ENCODE measurements at places on chromosomes 5 and 9.

GRCh38 chr9:92680166-92681119 is 10.5 kb upstream of the IPPK start:
- DNase-seq = no peak

- no peak for DNase-seq
These were observed 45.6 kb upstream of the SLC30A5 start for GRCh38 chr5:69048230-69048629.

DNA sequence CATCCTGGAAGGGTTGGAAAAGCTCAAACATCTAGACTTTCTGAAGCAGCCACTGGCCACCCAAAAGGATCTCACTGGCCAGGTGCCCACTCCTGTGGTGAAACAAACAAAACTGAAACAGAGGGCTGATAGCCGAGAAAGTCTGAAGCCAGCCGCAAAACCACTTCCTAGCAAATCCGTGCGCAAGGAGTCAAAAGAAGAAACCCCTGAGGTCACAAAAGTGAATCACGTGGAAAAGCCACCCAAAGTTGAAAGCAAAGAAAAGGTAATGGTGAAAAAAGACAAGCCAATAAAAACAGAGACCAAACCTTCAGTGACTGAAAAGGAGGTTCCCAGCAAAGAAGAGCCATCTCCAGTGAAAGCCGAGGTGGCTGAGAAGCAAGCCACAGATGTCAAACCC is 87.6 kb downstream of the MAP1B start:
- DNase-seq = no peak

DNA sequence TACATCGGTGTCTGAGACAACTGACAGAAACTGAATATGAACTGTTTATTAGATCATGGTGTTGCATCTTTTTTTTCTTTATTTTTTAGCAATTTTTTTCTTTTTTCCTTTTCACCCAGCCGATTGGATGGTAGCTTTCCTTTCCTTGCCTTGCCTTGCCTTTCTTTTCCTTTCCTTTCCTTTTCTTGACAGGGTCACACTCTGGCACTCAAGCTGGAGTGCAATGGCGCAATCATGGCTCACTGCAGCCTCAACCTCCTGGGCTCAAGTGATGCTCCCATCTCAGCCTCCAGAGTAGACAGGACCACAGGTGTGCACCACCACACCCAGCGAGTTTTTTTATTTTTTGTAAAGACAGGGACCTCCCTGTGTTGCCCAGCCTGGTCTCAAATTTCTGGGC is 2.8 kb downstream of the PDE6A start:
- DNase-seq = no peak

DNA sequence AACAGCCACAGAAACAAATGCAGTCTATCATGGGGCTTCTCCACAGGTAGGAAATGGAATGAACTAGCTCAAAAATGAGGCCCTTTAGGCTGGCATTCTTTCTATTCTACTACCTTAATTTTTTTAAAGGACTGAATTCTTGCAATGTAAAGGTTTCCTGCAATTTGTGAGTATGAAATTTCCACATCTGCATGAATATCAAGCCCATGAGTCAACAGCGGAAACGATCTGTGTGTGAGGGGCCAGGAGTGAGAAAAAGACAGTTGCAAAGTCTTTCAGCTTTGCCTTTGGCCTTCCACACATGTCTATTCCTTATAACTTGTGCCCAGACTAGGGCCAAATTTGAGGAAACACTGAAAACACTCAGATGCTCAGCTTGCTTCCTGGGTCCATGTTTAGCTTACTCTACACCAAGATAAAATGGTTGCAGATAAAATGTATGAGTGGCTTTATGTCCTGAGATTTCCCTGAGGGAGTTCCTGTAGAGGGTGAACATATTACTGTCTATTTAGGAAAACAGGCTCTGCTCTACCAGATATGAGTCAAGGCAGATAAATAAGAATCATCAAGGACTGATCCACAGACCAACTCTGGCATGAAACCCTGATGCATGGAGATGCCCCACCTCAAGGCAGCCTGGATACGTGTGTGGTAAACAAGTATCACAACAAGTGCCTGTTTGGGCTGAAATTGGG is 46.5 kb downstream of the RETREG1 start:
- DNase-seq = no peak

DNA sequence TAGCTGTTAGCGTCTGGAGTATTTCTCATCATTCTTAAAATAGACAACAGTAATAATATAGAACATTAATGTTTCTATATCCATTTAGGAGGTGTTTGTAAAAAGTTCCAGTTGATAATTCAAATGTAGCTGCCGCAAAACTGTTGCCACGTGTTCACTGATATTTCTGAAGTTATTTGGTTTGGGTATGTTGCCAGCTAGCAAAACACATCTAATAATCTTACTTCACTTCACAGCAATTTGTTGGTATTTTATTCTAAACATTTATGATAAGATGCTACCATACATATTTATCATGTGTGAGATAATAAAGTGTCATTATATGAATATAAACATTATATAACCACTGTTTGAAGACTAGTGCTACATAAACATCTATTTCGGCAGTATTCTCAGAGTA is 101.6 kb downstream of the CDH12 start:
- DNase-seq = no peak

DNA sequence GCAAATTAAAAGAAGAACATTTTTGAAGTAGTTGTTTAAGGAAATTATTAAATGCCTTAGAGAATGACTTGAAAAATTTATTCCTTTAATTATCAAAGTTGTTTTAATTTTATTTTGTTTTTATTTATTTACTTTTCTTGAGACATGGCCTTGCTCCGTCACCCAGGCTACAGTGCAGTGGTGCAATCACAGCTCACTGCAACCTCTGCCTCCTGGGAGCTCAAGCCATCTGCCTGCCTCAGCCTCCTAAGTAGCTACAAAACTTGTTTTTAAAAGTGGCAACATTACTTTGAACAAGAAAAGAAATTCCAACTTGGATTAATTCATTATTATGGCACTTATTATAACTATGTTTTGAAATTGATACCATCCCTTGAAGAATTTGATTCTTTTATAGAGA is 29.0 kb downstream of the CDO1 start:
- no peak for DNase-seq

- no peak for DNase-seq
These were observed 79.8 kb upstream of the ZNF462 start for GRCh38 chr9:106783121-106783520.
